ENCODE measurements at places on chromosomes 12 and 14.

DNA sequence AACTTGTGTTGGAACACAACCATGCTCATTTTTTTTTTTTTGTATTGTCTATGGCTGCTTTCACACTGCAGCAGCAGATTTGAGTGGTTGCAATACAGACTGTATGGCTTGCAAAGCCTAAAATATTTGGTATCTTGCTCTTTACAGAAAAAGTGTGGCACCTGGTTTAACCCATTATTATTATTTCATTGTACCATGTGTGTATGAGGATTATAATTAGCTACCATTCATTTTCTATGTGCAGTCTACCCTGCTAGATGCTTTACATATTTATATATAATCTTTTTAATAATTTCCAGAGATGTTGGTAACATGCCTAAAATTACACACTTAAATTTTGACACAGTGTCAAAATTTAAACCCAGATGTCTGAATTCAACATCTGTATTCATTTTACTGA lies 37.7 kb downstream of the SPATS2 start:
- DNase-seq, result no peak

DNA sequence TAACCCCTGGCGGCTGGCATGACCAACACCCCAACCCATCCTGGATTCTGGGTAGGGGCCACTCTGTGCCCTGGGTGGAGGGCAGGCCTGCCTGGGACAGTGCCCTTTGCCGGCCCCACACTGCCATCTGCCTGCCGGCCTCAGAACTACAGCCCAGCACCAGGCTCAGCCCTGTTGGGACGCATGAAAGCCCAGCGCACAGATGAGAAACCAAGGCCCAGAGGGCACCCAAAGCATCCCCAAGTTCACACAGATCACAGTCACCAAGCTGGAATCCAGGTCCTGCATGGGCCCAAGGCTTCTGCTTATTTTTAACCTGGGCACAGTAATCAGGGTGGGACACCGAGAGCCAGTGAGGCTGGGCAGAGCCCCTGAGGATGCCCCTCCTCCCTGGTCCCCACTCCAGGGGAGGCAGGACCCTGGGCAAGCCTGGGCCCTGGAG lies 26.2 kb downstream of the RFLNA start:
- DNase-seq, result peak; percentile 51

DNA sequence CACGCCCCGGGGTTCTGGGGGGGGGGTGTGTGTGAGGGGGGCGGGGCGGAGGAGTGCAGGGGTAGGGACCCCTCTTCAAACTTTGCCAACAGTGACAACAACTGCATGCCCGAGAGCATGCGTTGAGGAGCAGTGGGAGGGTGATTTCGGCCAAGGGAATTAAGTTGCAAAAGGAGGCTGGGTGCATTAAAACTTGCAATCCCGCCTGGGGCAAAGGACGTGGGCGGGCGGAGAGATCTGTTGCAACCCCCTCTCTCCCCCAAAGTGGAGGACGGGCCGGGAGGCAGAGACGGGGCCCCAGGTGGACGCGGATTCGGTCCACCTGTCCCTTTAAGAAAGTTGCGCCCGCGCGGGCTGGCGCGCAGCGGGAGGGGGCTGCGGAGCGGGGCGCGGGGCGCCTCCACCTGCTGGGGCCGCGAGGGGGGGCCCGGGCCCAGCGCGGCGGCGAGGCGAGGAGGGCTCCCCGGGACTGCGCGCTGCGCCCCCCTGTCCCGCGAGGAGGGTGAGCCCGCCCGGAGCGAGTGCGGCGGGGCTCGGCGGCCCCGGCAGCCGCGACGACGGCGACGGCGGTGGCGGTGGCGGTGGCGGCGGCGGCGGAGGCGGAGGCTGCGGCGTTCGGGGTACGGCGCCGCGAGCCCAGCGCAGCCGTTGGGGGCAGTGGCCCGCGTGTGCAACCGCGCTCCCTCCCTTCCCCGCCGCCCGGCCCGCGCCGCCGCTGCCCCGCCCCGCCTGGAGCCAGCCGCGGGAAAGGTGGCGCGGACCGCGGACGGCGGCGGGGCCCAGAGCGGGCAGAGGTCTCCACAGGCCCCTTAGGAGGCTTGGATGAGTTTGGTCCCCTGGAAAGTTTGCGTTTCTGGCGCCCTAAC lies 530 bp upstream of the FOXN4 start:
- DNase-seq, result no peak

DNA sequence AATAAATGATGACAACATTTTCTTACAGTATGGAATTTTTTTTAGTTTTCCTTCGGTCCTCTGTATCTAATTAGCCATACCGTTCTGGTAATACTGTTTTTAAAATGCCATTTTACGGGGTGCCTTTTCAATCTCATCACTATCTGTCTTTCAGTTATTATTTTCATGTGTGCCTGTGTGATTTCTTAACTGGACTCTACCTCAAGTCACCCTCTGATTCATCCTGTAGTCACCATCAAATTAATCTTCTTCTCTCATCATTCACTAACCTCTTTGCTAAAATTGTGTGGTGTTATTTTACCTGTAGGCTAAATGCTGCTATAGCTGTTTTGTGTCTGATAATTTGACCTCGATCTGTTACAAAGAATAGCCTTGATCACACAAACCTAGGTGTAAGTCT lies 16.0 kb upstream of the CCT2 start:
- no peak for DNase-seq

DNA sequence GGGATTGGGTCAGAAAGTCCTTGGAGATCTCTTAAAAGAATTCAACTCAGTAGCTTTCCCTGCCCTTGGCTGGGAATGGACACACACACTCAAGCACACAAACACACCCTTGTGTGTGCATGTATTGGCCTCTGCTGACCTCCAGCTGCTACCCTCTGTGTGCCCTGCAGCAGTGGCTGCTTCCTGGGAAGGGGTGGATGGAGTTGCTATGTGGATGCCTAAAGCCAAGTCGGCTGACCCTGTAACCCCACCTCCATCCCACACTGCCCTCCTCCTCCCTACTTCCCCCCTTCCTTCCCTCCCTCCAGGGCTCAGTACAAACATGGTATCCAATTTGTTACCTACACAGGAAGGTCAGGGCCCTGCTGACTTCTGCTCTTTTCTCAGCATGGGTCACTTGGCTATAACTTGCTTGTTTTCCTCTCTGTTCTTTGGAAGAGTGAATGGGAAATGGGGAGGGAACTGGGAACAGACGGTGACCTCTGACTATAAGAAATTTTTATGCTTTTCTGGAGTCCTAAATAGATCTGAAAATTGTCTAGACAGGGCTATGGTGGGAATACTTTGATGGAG lies 351.6 kb upstream of the TBX3 start:
- DNase-seq, result no peak

GRCh38 chr12:124817076-124818000 lies 46.3 kb downstream of the SCARB1 start:
- no peak for DNase-seq

DNA sequence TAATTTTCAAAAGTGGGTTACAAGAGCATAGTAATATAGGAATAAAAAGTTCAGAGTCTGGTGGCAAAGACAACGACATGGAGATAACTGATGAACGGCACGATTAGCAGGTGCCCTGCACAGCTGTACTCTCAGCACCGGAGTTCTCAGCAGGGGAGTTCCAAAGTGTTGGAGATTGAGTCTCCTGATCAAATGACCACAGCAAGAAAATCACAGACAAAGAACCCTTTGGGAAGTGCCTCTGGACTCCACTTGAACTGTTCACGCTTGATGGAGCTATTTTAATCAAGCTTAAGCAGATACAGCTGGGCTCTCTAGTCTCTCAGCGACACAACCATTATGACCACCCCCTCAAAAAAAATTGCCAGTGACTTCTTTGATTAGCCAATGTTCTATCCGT lies 153.1 kb downstream of the ALG10B start:
- DNase-seq, result no peak

GRCh38 chr14:97196336-97196735 lies 399.2 kb downstream of the VRK1 start:
- DNase-seq, result no peak

DNA sequence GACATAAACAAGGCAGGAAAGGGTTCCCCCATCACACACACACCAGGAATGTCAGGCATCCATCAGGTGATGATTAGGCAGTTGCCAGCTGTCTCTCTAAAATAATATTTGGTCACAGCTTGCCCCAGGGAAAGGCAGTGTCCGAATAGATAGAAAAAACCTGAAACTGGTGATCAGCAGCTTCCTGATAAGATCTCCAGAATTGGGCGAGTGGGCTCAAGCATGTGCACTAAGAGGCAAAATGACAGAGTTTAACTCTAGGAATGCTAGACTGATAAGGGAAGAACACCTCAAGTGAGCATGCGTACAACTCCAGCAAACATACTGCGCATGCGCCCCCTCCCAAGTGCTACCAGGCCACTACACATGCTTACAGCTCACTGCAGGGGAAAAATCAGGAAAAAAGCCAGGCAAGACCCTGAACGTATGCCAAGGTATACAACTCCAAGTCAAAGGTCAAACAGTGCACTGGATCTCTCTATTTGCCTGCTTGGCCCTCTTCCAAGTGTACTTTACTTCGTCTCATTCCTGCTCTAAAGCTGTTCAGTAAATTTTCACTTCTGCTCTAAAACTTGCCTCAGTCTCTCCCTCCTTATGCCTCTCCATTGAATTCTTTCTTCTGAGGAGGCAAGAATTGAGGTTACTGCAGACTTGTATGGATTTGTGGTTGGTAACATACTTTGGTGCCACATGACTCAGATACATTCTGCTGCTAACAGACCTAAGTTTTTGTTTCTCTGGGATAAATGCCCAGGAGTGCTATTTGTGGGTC lies 73.5 kb upstream of the VASH1 start:
- DNase-seq, result no peak

DNA sequence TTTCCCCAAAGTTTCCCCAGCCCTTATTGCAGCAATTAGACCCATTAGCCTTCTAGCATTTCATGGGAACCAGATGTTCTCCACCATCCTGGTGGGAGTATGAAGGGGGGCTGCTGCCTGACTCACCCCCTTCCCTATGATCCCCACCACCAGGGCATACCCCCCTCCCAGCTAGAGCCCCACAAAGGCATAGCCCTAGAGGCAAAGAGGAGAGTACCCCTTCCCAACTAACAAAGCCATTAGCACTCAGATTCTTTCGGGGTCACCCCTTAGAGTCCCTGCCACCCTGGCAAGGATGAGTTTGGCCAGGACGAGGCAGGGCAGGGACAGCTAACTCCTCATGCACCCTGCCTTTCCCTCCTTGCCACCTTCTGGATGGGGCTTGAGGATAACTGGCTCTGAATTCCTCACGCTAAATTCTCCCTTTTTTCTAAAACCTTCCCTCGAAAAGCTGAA lies 9.2 kb downstream of the RARG start:
- DNase-seq, result no peak

- DNase-seq, result no peak
These were observed 43.0 kb downstream of the MAP1LC3B2 start for GRCh38 chr12:116601933-116602810.

DNA sequence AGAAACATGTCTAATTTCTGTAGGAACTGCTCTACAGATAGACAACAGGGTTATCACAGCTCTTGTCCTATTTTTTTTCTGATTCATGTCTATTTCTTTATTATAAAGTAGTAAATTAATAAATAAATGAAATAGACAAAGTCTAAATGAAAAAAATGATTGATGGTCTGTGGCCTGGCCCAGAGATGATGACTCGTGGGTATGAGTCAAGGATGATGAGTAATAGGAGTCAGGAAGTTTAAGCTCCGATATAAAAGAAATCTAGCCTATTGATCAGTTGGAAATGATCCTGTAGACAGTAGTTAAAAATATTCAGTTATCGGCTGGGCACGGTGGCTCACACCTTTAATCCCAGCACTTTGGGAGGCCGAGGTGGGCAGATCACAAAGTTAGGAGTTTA lies 90.6 kb upstream of the RTL1 start:
- DNase-seq, result no peak

DNA sequence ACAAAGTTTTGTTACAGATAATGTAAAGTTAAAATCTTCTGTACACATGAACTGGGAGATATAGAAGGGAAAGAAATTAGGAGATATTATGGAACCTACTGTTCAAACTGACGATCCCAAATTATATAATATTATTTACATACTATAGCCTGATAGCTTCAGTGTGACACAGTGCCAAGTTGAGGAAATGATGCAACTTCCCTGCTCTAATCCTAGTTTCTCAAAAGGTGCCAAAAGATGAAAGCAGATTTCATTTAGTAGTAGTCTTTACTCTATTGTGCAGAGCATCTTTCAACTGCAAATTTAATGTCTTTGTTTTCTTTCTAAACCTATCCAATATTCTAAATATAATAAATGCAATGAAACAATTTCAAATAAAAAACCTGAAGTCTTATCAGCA lies 46.9 kb downstream of the COCH start:
- DNase-seq, result no peak

DNA sequence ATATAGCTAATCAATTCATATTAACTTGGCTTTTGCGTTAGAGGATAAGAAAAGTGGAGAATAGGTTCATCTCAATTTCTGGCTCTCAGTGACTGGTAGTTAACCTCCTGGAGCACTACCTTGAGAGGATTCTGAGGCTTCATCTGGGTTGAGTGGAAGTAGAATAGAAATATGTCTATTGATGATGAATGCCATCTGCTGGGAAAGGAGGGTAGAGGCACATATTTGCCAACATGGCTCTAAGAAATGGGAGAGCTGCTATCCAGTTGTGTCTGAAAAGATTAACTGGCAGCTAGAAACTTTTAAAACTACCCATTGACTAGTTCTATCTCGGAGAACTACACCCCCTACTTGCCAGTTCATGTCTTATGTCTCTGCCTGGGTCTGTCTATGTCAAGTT lies 530.1 kb downstream of the NRXN3 start:
- no peak for DNase-seq

DNA sequence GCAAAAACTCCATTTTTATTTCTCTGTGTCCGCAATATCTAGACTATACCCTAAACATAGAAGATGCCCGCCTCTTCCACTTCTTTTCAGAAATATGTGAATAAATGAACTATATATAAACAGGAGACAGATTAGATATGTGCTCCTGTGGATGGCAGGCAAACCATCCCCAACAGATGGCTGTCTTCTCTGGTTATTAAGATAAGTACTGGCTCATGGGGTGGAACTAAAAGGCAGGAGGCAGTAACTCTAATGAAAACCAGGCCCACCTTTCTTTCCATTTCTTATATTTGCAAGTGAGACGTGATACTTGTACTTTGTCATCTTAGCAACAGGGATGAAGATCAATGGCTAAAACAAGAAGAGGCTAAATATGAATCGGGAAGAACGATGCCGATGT lies 20.2 kb downstream of the E2F7 start:
- DNase-seq, result no peak

DNA sequence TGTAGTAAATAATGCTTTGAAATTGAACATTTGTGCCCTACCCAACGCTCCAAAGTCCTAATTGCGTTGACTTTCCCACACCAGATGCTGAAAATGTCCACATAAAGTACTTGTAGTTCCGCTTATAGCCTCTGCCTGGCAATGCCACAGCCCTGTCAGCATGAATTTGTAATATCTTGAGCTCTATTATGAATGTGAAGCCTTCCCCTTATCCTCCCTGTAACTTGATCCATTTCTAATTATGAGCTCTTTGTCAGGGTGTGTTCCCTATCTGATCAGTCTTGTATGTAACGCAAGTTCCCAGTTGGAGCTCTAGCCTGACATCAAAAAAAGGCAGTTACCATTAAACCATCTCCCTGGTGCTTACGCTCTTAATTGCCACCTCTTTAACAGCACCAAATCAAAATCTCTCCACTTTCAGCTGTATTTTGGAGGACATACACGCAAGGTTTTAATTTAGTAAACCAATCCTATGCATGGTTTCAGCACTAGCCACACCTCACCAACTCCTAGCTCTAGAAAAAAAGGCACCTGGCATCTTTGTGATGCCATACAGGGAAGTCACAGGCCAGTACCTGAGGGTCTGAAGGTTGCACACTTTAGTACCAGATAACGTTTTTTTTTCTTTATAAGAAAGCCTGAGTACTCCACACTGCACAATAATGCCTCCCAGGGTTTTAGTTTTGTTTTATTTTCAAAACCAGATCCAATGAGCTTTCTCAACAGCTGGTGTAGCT lies 69.3 kb downstream of the EEA1 start:
- DNase-seq, result no peak
